ENCODE measurements at places on chromosomes 1 and 21. TPM values are rescaled to one million over a fixed set of nuclear protein-coding genes. Genes with fewer than 3 reads are reported as not detected.

GRCh38 chr1:53691326-53691725, 47.6 kb downstream of the GLIS1 start:
- DNase-seq = no peak

DNA sequence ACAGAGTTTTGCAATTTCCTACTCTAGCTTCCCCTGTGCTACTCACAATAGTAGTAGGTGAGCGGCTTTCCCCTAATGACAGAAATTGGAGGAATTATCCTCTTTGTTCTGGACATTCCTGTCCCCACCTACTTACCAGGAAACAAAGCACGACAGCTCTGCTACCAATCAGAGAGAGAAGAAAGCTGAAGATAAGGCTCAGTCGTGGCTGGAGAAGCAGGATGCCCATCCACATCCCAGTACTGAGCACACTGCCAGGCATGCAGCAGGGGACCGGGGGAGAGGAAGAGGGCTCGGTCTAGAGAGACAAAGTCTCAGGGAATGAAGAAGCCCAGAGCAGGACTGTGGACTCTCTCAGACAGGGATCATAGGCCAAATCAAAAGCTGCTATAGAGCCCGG, 134.1 kb upstream of the KRTAP19-8 start:
- no peak for DNase-seq

- no peak for DNase-seq
Observed at GRCh38 chr1:143652187-143652586, 319.6 kb downstream of the FAM72C start.

CFAP74 gene
- total RNA-seq = 5.4 TPM

OR2L2 gene
- 2.6 TPM for total RNA-seq

MARK1 gene
- 23.6 TPM for total RNA-seq

DNALI1 gene
- 13.9 TPM for total RNA-seq

GBP6 gene
- not detected for total RNA-seq

COL16A1 gene
- 102 TPM for total RNA-seq

GART gene
- total RNA-seq = 51.5 TPM

MAD2L2 gene
- total RNA-seq = 20.2 TPM

ANGPTL3 gene
- total RNA-seq = not detected
